ENCODE measurements at places on chromosomes 1 and 21. TPM values are rescaled to one million over a fixed set of nuclear protein-coding genes. Genes with fewer than 3 reads are reported as not detected.

DNA sequence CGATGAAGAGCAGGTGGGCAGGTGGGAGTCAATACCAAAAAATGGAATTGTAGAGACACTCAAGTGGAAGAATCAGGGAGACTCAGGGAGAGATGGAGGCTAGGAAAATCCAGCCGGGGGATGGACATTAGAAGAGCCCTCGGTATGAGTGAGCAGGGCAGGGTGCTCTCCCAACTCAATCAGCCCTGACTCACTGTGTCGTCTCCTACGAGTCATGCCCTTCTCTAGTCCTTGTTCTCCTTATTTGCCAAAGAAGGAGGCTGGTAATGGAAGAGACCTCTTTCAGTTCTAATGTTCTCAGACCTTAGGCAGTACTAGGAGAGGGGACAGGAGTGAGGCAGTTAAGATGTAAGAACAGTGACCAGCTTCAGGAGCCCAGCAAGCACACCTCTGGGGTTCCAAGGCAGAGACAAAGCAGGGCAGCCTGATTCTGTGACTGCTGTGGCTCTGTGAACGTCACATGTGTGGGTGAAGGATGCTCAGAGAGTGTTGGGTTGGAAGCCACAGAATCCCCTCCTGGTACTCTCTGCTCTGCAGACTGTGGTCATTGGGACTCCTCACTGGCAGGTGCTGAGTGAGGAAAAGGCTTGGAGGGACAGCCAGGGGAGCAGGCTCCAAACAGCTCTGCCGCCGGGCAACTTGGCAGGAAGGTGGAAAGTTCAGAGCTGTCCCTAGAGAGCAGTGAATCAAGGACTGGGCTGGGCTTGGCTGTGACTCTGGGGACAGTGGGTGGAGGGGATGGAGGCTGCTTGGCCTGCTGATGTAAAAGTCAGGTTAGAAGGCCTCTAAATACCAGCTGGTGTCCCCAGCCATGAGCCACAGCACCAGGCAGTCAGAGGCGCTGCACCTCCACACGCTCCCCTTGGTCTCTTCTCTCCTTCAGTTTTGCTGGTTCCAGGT is 11.1 kb upstream of the GJA5 start:
- no peak for DNase-seq

GRCh38 chr1:61925591-61926298 is 183.5 kb downstream of the PATJ start:
- DNase-seq, result no peak

GRCh38 chr1:157442065-157442464 is 110.2 kb downstream of the FCRL5 start:
- DNase-seq, result no peak

DNA sequence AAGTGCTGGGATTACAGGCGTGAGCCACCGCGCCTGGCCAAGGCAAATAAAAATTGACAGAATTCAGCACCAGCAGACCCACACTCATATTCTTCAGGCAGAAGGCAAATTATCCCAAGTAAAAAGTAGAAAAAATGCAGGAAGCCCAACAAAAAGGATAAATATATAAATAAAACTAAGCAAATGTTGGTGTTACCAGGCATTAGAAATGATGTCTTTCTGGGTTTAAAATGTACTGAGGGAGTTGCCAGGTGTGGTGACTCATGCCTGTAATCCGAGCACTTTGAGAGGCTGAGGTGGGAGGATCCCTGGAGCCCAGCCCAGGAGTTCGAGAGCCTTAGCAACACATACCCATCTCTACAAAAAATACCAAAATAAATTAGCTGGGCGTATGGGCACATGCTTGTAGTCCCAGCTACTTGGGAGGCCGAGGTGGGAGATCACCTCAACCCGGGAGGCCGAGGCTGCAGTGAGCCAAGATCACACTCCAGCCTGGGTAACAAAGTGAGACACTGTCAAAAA is 6.3 kb downstream of the INTS11 start:
- no peak for DNase-seq

DNA sequence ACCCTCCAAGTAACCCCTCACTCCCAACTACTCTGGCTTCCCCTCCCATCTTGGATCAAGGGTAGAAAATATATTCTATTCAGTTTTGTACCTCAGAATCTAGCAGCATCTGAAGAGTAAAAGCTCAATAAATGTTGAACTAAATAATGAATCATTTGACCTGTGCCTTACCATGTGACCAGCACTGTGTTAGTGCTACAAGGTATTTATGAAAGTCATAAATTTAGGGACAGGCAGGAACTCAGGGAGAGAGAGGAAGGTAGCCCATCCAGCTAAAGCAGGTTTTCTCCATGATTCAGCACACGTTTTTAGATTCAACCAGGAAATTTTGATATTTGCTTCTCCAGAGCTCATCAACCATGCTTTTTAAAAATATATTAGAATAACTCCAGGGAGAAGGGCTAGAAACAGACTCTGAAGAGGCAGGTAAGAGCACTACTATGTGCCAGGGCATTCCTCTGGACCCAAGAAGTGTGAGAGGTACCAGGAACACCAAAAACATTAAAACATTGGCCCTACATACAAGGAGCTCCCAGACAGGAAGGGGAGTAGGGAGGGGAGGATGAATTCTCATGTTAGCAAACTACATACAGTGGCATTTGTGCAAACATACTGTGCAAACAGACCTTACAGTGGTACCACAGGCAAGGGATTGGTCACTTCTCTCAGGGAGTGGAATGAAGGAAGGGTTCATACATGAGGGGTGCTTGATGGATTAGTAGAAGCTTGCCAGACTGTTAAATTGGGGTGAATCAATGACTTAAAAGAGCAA is 64.3 kb downstream of the FYB2 start:
- no peak for DNase-seq

GRCh38 chr1:4172644-4173599 is 272.9 kb upstream of the C1orf174 start:
- peak; percentile 9 for DNase-seq

DNA sequence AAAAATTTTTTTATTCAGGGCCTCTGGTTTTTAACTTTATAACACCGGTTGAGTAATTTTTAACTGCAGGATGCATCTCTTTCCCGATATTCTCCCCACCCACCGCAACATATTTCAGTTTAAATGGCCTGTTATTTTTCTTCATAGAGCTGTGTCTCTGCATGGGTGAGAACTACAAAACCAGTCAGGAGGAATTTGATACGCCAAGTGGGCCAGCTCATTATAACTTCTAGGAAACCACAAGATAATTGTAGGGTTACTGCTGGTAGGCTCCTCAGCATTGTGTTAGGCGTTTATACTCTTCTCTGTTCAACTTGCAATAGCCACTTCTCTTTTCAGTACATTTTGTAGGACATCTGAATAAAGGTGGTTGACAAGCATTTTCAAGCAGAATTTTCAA is 169.7 kb downstream of the PBX1 start:
- DNase-seq, result no peak

- no peak for DNase-seq
Observed at GRCh38 chr1:10939654-10940450, 72.6 kb upstream of the TARDBP start.

DNA sequence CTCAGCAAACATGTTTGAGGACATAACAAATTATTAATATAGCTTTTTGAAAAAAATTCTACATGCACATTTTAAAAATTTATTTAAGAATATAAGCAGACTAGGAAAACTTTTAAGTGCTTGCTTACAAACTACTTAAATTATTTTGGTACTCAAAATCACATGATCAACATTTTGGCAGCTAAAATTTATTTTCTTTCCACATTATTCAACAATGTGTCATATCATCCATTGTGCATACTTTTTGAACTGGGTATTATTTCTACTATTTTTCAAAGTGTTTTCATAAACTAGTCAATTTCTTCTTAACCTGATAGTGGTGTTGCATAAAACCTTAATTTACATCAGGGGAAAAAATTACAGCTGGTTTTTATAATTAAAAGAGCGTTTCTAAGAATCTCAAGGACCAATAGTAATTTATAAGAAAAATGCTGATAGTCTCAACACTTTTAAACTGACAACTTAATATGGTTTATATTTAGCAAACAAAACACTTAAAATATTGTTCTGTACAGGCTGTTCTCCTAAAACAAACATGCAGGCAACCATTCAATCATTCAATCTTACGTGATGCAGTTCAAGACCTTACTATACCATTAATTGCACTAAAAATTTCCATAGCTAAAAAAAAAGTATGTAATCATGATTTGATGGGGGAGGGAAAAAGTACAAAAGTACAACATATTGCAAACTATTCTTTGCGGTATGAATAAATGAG is 105.0 kb downstream of the GPATCH2 start:
- no peak for DNase-seq

DNA sequence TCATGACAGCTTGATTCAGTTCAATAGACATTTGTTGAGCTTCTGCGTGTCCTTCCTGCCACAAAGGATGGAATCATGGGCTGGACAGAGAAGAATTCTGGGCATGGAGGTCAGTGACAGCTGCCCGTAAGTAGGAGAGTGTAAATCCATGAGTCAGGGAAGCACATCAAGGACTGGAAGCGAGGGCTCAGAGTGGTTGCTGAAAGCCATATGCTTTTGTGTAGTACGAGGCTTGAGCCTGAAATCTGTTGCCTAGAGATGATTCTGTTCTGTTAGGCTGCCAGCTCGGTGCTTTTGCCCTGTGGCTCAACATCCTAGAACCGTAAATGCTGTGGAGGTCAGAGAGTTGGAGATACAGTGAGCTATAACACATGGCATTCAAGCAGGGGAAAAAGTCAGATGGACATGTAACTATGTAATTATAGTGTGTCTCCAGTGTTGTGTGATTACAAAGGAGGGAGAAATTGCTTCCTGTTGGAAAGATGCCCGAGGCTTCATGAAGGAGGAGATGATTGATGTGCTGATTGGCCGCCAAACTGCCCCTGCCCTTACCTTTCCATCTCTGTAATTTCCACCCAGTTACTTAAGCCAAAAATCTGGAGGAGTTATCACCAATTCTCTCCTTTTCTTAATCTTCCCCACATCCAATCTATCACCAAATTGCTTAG is 92.8 kb upstream of the CACNA1E start:
- DNase-seq, result no peak

DNA sequence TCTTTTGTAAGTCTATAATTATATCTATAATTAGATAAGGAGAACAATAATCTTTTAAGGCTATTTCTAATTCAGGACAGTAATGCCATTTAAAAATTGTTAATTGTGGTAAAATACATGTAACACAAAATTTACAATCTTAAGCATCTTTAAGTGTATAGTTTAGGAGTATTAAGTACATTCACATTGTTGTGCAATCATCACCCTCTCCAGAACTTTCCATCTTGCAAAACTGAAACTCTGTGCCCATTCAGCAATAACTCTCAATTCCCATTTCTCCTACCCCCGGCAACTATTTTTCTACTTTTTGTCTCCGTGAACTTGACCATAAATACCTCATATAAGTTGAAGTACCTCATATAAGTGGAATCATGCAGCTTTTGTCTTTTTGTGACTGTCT is 93.9 kb upstream of the KCNA3 start:
- no peak for DNase-seq

- no peak for DNase-seq
Observed at GRCh38 chr1:39926343-39926793, 24.7 kb upstream of the MYCL start.

DNA sequence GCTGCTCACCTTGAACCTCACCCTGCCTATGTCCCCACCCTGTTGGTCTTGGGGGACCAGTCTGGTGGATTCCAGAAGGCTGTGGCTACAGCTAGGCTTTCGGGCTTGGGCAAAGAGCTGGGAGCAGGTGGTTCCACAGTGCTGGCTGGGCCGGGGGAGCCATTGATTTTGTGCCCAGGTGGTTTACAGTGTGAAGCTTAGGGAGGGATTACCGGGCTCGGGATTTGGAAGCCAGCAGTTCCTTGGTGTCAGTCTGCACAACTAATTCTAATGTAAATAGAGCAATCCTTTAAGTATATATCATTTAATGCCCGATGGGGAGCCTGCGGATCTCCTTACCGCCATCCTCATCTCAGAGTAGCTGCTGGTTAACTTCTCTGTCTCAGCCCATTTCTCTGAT is 38.2 kb downstream of the PRDM16 start:
- DNase-seq, result no peak

DNA sequence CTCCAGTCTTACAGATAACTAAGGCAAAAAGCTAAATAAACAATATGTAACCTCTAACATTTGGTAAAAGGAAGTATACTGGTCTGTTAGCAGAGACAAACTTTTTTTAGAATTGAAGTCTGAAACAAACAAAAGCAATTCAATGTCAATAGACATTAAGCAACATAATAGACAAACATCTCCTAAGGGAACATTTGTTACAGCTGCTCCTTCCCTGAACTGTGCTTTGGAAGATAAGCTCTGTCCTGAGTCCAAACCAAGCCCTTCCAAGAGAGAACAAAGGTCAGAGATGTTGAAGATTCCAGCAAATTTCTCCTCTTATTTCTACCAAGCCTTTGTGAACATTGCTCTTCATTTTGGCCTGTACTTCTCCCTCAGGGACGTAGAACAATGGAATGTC is 25.3 kb downstream of the FMO2 start:
- no peak for DNase-seq

DNA sequence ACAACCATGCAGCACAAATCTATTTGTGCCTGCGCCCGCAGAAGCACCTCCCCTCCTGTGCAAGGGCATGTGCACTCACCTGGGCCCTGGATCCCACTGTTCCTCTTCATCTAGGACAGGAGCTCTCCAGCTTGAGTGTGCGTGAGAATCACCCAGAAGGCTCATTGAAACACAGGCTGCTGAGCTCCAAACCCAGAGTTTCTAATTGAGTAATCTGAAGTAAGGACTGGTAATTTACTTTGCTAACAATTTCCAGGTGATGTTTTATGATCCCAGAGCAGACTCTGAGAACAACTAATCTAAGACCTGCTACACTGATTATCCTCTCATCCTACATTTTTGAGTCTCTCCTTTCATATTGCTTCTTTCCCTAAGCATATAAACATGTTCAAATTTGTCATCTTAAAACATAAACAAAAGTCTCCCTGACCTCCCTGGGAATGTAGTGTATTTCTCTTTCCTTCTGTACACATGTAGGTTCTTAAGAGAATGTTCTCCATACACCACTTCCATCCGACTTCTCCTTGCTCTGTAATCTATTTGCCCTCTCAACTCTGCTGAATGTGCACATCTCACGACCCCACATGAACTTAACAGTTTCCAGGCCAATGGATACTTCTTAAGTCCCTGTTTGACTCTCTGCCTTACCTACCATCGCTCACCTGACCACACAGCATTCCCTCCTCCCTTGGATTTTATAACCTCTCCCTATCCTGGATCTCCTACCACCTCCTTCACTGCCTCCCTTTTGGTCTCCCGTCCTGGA is 522.5 kb downstream of the SMYD3 start:
- no peak for DNase-seq

Gene ST6GALNAC5
- total RNA-seq, result 45.6 TPM

Gene CDC20
- 196 TPM for total RNA-seq

Gene HTR6
- total RNA-seq, result not detected

Gene KIF2C
- 88.7 TPM for total RNA-seq

Gene HJV
- not detected for total RNA-seq

Gene FCRL5
- not detected for total RNA-seq

Gene ESRRG
- total RNA-seq, result 1.5 TPM

Gene SPATA45
- total RNA-seq, result 0.68 TPM

Gene STUM
- total RNA-seq, result 1.1 TPM
